ENCODE measurements at places on chromosomes 13 and 19.

DNA sequence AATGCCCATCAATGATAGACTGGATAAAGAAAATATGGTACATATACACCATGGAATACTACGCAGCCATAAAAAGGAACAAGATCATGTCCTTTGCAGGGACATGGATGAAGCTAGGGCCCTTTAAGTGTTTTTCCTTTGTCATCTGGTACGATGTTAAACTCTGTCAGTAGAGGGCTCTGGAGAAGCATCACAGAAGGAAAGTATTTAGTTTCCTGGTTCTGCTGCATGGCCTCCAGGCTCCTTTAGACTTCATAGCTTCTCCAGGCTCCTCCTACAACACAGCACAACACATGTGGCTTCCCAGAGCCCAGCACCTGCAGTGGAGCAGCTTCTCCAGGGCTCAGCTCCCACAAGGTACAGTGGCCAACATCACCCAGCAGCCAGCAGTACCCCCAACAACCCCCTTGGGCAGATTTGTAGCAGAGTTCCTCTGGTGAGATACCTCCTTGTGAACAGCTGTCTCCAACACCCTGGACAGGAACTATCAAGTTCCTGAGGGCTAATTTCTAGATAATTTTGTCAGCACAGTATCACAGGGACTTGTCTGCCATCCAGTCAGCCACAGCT is 63.4 kb downstream of the KCTD12 start:
- no peak for DNase-seq

DNA sequence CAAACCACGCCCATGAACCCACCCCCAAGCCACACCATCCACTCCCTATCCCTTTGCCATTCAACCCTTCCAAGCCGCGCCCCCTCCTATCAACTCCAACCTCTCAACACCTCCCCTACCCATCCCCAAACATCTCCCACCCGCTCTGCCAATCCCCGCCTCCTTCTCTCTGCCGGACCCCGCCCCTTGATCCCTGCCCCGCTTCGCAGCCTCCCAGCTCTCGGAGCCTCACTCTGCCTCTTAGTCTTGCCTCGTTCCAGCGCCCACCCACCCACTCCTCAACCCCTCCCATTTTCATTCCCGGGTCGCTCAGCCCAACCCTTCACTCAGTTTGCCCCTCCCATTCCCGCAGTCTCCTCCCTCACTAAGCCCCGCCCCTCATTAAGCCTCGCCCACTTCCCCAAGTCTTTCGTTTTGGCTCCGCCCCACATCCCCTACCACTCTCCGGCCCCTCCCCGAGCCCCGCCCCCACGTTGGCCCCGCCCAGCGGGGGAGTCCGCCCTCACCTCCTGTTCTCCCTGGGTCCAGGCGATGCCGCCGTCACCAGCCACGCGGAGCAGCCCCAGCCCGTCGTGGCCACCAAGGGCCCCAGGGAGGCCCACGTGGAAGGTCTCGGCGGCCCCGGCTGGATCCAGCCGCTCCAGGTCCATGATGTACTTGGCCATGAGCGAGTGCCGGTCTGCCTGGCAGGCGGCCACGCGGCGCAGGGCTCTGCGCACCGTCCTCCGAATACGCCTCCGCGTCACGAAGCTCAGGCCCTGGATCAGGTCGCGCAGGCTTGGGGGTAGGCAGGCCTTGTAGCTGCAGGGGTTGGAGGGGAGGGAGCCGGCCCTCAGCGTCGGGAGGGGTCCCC is 5.7 kb downstream of the JAK3 start:
- DNase-seq, result no peak

- no peak for DNase-seq
Measured at GRCh38 chr19:3161453-3161852, 17.1 kb upstream of the S1PR4 start.

DNA sequence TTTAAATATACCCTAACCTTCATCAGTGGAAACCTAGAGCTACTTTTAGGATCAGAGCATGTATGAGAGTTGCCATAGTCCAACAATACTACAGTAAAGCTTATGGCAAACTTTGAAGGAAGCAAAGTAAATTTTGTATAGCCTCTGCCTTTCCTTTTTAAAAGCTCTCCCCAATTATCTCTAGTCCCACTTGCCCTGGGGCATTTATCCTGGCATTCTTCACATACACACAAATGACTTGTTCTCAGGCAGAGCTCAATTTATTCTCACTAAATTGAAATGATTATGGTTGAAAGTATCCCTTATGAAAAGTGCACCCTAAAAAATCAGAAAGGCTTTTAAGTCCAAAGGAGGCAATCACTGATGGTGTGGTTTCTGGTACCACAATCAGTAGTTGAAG is 94.1 kb upstream of the UFM1 start:
- no peak for DNase-seq

GRCh38 chr19:661427-662196 is 1.4 kb downstream of the RNF126 start:
- no peak for DNase-seq

DNA sequence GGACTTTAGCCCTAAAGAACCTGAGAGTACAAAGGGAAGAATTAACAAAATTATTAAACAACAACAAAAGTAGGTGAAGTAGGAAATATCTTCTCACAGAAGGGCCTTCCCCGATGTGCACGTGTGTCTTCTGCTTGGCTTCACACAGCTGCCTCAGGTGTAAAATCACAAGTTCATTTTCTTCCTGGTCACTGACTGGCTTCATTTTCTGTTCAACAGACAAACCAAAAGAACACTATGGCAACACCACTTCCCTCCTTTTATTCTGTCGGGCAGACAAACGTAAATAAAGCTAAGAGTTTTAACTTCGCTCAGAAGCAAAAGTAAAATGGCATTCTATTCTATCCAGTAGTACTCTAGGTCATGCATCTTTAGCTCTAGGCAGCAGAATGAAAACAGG is 140.9 kb downstream of the TBC1D4 start:
- DNase-seq, result no peak
